ENCODE measurements at places on chromosomes 12 and 14. TPM values are rescaled to one million over a fixed set of nuclear protein-coding genes. Genes with fewer than 3 reads are reported as not detected.

The KCNJ8 gene
- not detected for total RNA-seq

The HOXC11 gene
- not detected for total RNA-seq

- DNase-seq = no peak
These were observed 4.9 kb downstream of the SLC48A1 start for GRCh38 chr12:47777741-47778558.

The ACOT6 gene
- not detected for total RNA-seq

DNA sequence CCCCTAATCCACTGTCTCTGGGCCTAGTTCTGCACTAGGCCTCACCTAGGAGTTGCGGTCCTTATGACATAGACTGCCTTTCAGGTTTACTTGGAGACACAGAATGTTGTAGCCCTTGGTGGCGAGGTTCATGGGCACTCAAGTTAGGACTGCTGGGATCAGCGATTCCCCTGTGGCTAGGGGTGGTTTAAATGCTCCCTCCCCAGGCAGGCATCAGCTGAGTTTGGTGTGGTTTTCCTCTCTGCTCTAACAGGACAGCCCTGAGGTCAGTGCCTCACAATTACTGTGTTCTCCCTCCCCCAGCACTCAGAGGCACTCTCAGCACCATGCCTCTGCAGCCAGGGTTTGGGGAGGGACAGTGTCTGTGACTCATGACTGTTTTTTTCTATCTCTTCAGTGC lies 22.2 kb upstream of the RDH16 start:
- peak; percentile 56 for DNase-seq

The FAR2 gene
- 4.0 TPM for total RNA-seq

- no peak for DNase-seq
These were observed 10.8 kb upstream of the TMEM120B start for GRCh38 chr12:121701667-121702277.

DNA sequence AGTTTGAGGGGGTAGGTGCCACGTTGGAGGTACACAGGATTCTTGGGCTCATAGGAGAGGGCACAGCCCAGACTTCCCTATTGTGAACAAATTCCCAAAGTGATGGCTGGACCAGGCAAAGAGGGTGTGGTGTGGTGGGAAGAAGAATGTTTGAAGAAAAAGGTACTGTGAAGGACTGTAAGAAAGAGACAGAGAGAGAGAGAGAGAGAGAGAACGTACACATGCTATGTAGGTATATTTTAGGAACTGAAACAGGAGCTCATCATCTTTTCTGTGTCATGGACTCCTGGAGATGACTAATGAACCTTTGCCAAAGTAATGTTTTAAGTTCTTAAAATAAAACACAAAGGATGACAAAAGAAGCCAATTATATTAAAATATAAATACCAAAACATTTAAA lies 24.5 kb downstream of the SLC17A8 start:
- DNase-seq = no peak

- no peak for DNase-seq
These were observed 996.5 kb downstream of the AACS start for GRCh38 chr12:126061777-126062176.

DNA sequence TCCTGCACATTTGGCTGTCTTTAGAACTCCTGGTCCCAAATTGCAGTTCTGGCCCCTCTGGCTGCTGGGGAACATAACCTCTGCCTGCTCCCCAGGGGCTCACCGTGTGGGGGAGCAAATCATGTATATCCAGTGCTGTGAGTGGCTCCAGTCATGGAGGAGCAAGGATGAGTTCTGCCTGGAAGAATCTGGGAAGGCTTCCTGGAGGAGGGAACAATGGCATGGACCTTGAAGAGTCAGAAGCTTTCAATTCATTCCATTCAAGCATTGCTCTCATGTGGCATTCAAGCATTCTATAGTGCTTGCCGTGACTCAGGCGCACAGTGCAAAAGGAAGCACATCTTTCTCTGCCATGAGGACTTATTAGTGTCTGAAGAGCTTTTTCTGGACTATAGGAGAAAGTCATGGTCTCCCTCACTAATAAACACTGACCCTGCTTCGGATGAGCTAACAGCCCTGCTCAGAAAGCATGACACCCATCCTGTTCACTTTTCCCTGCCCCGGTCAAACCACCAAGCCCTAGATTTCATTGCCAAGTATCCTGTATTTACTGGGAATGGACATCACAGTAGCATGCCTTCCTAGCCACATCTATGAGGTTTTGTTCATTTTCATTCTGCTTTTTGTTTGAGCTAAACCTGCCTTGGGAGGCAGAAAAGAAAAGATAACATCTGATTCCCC lies 3.5 kb downstream of the IFI27 start:
- no peak for DNase-seq

The RPS6KA5 gene
- total RNA-seq = 4.8 TPM

DNA sequence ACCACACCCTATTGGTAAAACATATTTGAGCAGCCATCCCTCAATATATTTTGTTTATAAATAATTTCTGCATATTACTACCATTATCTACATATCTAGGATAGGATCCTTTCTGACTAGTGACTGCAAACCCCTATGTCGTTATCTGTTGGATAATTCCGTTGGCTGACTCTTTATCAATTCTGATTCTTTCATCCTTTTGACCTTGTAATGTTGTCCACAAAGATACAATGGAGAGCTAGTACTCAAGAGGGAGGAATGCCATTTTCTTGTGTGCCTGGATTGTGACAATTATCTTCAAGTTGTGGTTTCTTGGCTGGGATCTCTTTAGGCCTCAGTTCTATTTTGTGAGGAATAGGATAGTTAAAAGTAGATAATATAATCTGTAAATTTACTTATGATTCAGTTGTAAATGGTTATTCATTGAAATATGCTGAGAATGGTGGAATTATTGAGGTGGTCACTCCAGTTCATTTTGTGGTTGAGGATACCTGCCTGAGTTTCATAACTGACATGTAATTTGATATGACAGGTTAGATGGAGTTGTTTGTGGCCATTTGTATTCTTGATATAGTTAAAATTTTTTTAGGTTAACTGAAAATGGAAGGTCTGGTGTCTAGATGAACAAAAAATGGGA lies 10.1 kb downstream of the CHST11 start:
- no peak for DNase-seq

Data from mammary epithelial cell (primary cell).